Thyroid gland (tissue), 4 donors: ENCODE measurements at places on chromosomes 3 and 15. TPM values are rescaled to one million over a fixed set of nuclear protein-coding genes. Genes with fewer than 3 reads are reported as not detected.

DNA sequence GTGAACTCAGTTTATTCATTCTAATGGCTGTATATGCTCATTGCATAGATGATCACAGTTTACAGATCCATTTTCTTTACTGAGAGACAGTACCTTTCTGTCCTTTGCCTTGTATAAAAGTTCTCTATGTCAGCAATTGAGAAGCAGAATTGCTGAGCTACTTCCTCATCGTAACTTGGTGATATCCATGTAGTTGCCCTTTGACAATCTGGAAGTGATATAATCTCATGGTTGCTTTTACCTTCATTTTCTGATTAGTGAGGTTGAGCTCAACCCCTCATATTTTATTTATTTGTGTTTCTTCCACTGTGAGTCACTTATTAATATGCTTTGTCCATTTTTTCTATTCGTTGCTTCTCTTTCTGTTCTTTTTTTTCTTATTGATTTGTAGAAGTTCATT is 696.5 kb downstream of the AGBL1 start:
- no peaks in the 10 kb centered on the region for H3K27me3 ChIP-seq
- no peak overlapping the region for H3K4me3 ChIP-seq
- H3K4me1 ChIP-seq = peaks cover 15% of the 10 kb centered on the region
- no peak overlapping the region for H3K27ac ChIP-seq
- H3K36me3 ChIP-seq = no peaks in the 10 kb centered on the region

DNA sequence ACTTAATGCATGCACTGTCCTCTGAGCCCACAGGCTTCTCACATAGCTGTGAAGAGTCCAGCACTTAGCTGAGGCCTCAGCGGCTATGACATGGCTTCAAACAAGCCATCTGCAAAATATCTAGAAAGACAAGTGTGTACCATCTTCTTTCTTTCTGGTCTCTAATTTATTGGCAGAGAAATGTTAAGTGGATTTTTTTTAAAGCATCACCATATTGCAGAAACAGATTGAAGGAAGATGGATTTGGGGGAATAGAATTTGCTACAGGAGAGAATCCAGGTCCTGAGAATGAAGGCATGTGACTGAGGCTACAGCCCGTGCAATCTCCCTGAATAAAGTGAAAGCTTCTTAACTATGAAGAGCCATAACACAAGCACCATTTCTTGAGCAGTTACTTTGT is 567.3 kb downstream of the PDCD6IP start:
- no peaks in the 10 kb centered on the region for H3K36me3 ChIP-seq
- H3K4me3 ChIP-seq = no peak overlapping the region
- no peak overlapping the region for H3K27ac ChIP-seq

DNA sequence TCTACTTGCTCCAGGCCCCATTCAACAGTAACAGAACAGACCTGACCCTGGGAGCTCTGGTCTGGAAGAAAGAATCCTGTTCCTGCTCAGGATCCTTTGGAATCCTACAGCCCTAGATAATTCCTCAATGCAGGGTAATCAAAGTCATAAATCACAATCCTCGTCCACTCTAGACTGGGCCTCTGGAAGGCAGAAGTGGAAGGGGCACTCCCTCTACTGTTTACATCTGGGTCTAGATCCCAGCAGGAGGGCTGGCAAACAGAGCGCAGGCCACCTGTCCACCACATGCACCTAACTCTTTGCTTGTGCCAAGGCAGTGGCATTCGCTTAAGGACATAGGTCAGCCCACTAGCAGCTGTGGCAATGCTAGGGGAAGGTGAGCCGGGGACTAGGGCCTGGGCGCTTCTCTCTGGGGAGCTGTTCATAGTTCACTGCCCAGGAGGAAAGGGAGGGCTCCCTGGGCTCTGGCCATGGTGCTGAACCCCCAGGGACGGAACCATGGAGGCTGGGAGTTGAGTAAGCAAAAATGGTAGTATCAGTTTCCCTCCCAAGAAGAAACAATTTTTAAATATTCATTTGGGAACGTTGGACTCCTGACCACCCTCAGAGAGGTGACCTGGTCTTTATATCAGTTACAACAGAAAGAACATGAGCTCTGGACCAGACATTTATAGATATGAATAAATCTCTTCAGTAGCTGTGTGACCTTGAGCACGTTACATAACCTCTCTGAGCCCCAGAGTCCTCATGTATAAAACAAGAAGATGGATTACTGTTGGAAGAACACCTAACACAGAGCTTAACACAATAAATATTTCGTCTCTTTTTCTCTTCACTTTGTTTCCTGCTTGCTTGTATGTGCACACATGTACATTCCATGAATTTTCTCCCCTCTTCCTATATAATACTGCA is 90.2 kb downstream of the NTRK3 start:
- H3K4me3 ChIP-seq = no peak overlapping the region
- no peaks in the 10 kb centered on the region for H3K27me3 ChIP-seq
- no peaks in the 10 kb centered on the region for H3K36me3 ChIP-seq
- H3K4me1 ChIP-seq = no peaks in the 10 kb centered on the region
- peak; percentile 23 for DNase-seq
- no peak overlapping the region for H3K27ac ChIP-seq

DNA sequence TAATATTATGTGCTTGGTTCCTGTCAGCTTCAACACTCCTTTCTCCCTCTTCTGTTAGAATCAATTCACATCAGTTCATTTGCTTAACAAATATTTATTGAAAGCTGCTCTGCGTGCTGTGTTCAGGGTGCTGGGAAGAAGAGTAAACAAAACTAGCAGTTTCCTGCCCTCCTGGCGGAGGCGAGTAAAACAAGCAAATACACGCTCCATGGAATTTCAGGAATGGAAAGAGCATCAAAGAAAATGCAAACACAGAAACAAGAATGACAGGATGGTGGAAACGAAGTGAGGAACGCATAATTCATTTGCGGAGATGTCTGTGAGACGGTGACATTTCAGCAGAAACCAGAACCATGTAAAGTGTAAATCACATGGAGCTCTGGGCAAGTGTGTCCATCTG is 49.4 kb upstream of the SPTSSB start:
- no peak overlapping the region for H3K4me3 ChIP-seq
- H3K27me3 ChIP-seq = no peaks in the 10 kb centered on the region
- peak; percentile 38 for DNase-seq
- H3K4me1 ChIP-seq = peaks cover 16% of the 10 kb centered on the region
- no peak overlapping the region for H3K27ac ChIP-seq

DNA sequence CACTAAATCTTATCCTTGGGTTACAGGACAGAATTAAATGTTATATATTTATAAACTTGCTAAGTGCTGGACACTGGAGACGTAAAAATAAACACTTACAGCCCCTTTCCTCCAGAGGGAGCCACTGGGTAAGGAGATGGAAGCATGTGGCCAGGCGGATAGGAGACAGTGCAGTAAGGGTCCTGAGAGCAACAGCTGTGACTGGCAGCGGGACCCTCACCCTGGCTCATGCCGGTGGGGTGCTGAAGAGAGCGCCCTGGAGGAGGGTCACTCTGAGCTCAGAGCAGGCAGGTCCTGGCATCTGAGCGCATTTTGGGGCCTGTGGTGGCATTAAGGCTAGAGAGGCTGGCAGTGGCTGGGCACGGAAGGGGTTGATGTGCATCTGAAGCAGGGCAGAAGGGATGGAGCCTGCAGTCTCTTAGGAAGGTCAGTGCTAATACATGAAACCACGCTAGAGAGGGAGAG is 16.0 kb downstream of the SEC61A1 start:
- H3K27ac ChIP-seq = no peak overlapping the region
- H3K36me3 ChIP-seq = peaks cover 92% of the 10 kb centered on the region

GRCh38 chr3:59006634-59007517 is 42.9 kb downstream of the CFAP20DC start:
- DNase-seq = peak; percentile 70
- H3K27ac ChIP-seq = no peak overlapping the region
- H3K4me1 ChIP-seq = peaks cover 4% of the 10 kb centered on the region
- H3K4me3 ChIP-seq = no peak overlapping the region

DNA sequence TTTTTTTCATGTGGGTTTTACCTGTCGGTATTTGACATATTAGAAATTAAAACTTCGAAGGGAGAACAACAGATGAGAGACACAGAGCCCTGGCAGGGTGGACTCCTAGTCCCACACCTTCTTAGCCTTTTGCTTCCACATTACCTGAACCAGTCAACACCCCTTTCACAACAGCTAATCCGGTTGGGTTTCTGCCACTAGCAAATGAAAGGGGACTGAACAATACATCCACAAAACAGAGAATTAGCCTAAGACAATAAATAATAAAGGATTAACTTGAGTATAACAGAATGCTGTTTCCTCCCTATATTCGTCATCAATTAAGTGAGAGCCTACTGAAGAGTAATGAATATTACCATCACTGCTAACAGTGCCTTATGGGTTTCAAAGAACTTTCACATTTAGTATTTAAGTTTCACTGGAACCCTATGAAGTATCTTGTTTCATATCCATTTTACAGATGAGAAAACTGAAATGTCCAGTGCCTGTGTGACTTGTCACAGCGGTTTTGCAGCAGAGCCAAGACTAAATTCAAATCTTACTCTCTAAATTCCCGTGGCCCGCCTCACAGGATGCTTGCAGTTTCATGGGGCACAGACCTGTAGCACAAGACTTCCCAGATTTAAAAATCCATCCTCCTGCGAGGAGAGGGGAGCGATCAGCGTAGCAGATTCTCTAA is 1.0 kb upstream of the RAB8B start:
- no peaks in the 10 kb centered on the region for H3K27me3 ChIP-seq
- DNase-seq = no peak
- no peaks in the 10 kb centered on the region for H3K36me3 ChIP-seq
- H3K4me3 ChIP-seq = peak overlapping the region; percentile 64
- H3K4me1 ChIP-seq = peaks cover 19% of the 10 kb centered on the region

DNA sequence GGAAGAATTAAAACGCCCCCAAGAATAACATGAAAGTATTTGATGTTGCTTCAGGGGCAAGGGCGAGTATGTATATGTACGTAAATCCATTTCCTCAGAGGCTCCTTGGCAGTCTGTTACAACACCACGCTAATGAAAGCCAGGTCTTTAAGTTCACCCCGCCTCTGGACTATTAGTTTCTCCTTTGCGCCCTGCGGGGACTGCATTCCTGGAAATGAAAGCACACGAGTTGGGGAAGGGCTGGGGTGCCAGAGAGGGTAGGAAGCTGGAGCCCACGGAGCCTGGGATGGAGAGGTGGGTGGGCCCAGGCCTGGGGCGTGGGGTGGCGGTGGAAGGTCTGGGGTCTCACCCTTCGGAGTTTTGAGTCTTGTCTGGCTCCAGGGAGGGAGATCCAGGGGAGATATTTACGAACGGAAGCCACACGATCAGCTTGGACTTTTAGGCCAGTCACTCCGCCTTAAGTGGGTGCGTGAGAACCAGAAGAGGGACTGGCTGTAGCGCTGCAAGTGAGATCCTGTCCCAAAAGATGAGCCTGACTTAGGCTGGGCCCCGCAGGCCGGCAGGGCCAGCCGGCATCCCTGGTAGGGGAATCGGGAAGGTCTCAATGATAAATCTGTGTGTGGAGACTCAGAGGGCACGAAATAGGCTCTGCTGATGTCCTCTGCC is 1.6 kb upstream of the PLCL2 start:
- no peaks in the 10 kb centered on the region for H3K36me3 ChIP-seq
- DNase-seq = no peak
- H3K4me3 ChIP-seq = no peak overlapping the region
- H3K27me3 ChIP-seq = no peaks in the 10 kb centered on the region
- peak overlapping the region; percentile 88 for H3K27ac ChIP-seq

GRCh38 chr3:126350502-126351085 is 6.6 kb downstream of the KLF15 start:
- no peak overlapping the region for H3K4me3 ChIP-seq
- peaks cover 6% of the 10 kb centered on the region for H3K36me3 ChIP-seq
- H3K27me3 ChIP-seq = no peaks in the 10 kb centered on the region
- no peak for DNase-seq
- peaks cover 6% of the 10 kb centered on the region for H3K4me1 ChIP-seq

DNA sequence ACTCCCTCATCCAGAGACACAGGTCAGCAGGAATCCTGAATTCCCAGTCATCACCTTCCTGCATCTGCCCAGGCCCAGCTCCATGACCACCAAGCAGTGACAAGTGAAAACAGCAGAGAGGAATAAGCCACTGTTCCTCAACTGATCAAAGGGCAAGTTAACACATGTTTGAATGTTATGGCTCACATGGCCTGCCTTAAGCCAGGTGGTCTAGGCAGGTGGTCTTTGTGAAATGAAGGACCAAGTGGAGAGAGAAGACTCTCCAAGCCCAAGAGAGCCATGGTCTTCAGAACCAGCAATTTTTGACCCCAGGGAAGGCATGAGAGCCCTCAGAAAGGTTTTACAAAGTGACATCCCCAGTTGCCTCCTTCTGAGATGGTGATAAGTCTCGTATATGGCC is 161.8 kb downstream of the EPHB1 start:
- no peak overlapping the region for H3K4me3 ChIP-seq
- no peaks in the 10 kb centered on the region for H3K4me1 ChIP-seq
- H3K27me3 ChIP-seq = no peaks in the 10 kb centered on the region
- no peak for DNase-seq
- H3K27ac ChIP-seq = no peak overlapping the region

Gene CHRM5
- total RNA-seq = not detected

Gene SNURF
- total RNA-seq = 61.2 TPM
